Activated CD4-positive, alpha-beta memory T cell treated with anti-CD3 and anti-CD28 coated beads for 36 hours (primary cell): ENCODE measurements at places on chromosomes 12 and 14. TPM values are rescaled to one million over a fixed set of nuclear protein-coding genes. Genes with fewer than 3 reads are reported as not detected.

GRCh38 chr14:105061428-105062047 is 3.7 kb downstream of the GPR132 start:
- DNase-seq, result peak; percentile 84

GRCh38 chr14:34911209-34912150 is 36.3 kb upstream of the BAZ1A start:
- DNase-seq, result no peak

DNA sequence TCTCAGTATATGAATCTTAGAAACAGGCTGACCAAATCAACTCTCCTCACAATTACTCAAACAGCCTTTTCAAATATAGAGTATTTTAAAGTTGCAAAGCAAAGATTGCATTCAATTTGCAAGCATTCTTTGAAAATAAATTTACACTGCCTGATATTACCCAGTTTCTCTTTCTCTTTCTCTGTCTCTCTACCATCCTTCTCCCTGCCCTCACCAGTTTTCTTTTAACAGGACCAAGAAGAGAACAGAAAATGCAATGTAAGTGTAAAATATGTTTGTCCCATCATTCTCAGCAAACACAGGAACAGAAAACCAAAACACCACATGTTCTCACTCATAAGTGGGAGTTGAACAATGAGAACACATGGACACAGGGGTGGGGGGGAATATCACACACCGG is 520.3 kb upstream of the USP15 start:
- no peak for DNase-seq

Gene ARHGEF40
- 0.33 TPM for total RNA-seq

DNA sequence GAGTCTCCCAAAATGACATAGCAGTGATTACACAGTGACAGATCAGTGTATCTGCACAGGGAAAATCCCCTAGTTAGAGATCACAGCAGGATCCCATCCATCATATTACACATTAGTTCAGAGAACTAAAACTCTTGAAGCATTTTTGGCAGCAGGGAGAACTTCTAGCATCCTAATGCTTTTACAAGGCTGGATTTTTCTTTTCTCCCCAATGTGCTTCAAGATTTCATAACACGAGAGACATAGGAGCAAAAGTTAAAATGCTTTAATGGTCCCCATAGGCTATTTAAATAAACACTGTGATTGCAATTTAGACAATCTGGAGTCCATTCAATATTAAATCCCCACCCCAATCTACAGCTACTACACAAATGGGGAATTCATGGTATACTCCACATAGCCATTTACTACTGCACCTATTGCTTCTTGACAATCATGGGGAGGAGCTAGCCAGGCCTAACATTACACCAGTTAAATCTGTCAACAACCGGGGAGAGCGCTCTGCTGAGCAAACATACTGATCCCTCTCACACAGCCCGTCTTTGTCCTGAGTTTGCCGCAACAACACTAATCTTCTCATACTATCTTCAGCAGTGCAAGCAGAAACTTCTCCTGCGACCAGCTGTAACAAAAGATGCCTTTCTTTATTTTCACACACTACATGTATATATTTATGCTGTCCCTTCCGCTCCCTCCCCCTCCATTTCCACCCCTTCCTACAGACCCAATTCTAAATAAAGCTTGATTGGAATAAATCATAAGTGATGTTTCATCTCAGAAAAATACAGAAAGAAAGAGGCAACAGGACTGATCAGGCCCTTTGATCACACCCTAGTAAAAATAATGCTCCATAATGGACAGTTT is 120.3 kb upstream of the SOX5 start:
- no peak for DNase-seq

- DNase-seq, result peak; percentile 28
Observed at GRCh38 chr14:106209755-106210154, 683.4 kb downstream of the TMEM121 start.

Gene RNU6-7
- total RNA-seq, result not detected

Gene FGD4
- total RNA-seq, result 0.22 TPM

- DNase-seq, result no peak
Observed at GRCh38 chr12:10305411-10305810, 2.3 kb upstream of the KLRD1 start.

Gene TAS2R9
- not detected for total RNA-seq

DNA sequence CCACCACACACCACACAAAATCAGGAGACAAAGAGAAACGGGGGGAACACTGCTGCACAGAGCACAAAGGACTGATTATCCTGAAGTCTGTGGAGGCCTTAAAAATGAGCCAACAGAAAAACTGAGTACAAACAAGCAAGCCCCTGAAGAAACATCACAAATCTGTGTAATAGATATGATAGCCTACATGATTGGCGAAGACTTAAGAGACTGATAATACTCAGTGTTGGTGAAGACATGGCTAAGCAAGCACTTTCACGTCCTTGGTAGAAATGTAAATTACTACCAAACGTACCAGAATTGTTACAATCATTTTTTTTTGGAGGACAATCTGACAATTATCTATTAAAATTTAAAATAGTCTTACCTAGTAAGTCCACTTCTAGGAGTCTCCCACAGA is 74.6 kb downstream of the NINJ2 start:
- no peak for DNase-seq

Gene PLEK2
- 4.1 TPM for total RNA-seq

- no peak for DNase-seq
Observed at GRCh38 chr14:28570391-28570790, 196.2 kb upstream of the FOXG1 start.

DNA sequence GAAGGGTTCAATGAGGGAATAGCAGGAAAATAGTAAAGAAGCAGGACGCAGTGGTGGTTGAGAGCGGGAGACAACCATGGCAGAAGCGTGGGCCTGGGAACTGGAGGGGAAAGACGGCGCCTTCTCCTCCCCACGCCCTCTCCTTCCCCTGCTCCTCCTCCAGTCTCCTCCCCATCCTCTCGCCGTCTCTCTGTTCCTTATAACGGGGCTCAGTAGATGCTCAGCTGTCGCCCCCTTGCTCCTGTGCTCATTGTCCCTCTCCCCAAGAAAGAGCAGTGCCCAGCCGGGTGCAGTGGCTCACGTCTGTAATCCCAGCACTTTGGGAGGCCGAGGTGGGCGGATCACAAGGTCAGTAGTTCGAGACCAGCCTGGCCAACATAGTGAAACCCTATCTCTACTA is 142.0 kb downstream of the BCL11B start:
- no peak for DNase-seq

DNA sequence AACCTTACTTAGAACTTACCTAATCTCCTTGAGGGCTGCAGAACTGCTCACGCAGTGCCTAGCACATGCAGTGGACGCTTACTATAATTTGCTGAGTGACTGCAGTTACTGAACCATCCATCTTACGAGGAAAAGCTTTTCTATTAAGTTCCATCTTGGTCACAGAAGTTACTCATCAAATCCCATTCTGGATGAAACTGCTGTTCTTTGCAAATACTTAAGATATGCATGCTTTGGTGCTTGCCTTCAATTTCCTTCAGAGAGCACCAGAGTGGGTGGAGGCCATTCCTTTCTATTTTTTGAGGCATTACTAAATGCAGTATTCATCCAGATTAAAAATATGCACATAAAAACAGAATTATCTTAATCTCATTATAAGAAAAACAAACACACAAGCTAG is 17.7 kb upstream of the PELI2 start:
- DNase-seq, result no peak

DNA sequence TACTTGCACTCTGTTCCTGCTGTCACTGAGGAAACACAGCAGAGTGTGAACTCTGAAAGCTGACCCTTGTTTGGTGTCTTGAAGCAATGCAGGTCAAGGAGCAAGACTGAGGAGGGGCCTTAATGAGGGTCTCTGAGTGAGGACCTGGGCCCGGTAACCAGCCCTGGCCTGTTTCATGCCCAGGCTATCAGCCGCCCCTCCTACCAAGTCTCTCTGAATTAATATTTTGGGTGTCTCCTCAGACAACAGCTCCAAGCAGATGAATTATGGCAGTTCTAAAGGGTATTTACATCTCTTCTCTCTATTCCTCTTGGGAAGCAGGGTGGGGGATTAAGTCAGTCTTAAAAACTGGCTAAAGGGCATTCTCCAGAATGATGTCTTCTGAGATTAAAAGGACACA is 394.5 kb downstream of the ZFP36L1 start:
- no peak for DNase-seq

DNA sequence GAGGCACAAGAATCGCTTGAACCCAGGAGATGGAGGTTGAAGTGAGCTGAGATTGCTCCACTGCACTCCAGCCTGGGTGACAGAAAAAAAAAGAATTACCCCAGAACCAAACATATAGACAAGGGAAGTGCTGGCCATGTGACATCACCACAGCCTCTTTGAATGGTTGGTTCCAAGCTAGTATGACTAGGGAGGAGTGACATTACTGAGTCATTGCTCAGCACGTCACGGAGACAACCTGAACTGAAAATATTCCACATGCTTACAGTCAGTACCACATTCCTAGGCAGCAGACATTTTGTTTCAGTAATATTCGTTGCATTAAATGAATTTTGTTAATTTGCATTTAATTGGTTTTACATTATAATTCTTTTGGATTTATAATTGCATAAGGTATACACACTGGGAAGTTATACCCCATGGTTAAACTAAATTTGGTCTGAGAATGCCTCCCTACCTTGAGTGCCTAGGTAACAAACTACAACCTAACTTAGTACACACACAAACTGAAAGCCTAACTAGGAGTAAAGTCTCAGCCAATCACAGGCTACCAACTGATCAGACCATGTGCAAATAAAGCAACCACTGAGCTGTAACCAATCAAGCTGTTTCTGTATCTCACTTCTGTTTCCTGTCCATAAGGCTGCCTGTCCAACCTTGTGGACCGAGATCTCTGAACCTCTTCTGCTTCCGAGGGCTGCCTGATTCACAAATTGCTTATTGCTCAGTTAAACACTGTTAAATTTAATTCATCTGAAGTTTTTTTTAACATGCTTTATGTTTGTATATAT is 164.4 kb downstream of the CAND1 start:
- DNase-seq, result no peak

DNA sequence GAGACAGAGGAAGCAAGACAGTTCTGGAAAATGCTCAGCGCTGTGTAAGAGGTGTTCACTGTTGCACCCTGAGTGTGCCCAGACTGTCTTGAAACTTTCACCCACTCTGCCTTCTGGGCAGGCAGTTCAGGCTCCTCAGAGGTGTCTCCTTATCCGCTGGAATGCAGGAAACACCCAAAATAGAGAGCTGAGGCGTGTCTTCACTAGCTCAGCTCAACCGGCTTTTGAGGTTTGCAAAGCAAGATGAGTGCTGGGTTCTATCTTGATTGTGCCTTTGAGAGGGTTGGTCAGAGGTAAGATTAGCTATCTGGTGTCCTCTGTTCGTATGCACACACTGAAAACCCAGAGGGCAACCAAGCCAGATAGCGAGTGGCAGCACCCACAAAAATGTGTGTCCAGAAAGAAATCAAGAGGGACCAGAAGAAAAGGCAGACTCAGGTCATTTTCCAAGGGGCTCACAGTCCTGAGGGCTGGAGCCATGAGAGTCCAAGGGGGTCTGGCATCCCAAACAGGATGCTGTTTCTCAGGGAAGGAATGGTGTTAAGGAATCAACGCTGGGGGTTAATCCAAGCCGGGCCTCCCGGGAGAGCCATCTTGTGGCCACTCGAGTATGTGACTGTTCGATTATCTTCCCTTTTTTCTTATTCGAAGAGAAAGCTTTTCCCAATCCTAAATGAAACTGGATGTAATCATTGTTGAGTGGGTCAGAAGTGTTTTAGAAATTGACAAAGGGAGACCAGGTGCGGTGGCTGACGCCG is 47.1 kb downstream of the TBX3 start:
- no peak for DNase-seq

DNA sequence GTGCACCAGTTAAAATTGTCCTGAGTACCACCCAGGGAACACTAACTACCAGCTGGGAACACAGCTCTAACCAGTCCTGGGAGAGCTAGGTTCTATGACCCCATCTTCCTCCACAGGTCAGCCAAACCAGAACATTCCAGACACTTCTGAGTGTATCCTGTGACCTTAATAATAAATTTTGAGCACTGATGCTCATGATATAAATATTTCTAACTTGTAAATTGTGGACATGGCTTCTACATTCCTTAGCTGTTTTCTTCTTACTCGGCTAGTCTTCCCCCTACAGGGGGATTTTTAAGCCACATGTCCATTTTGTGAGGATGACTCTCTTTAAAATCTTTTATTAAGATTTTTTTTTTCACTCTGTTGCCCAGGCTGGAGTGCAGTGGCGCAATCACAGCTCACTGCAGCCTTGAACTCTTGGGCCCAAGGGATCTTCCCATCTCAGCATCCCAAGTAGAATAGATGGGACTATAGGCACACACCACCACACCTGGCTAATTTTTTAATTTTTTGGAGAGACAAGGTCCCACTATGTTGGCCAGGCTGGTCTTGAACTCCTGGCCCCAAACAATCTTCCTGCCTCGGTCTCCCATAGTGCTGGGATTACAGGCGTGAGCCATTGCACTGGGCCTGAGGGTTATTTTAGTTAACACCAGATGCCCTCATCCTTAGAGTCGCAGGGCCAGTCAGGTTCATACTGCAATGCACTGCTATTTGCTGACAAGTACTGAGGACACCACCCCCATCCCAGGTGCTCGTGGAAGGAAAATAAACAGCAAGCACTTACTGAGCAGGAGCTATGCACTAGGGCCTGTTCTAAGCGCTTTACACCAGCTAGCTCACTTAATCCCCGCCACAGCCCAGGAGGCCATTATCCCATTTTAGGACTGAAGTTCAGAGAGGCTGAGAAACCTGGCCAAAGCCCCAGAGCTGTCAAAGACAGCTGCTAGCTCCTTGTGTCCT is 142.6 kb upstream of the NCOR2 start:
- DNase-seq, result no peak

GRCh38 chr14:72634691-72635616 is 258.9 kb downstream of the DPF3 start:
- no peak for DNase-seq

DNA sequence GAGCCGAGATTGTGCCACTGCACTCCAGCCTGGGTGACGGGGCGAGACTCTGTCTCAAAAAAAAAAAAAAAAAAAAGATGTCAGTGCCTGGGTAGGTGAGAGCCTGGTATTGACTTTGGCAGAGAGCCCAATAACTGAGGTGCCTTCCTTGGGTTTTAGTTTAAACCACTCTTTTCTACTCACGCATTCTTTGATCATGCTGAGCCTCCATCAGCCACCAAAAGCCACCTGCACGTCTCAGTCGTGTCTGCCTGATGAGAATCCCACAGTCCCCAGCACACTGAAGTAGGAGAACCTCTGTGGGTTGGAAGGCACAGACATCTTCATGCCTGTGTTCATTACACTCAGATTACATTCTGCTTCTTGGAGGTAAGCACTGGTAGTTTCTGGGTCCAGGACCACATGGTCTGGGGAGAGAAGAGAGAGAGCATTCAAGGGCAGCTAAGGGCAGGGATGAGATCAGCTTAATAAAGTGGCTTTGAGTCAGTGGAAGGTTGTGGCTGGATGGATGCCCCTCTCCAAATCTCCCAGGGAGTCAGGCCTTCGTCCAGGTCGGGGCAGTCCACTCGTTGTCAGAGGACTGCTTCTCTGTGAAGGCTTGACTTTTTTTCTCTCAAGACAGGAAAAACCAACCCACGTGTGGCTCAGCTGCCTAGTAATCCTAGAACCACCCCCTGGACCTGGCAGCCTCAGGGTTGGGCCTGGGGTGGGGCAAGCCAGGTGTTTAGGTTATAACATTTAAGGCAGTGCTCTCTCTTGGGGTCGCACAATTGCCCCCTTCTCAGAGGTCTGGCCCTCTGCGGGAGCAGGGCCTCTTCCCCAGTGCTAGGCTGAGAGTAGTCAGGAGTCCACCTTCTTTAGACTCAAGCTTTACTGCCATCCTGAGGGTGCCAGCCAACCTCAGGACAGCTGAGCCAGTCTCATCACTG is 32.6 kb upstream of the MAX start:
- DNase-seq, result no peak

GRCh38 chr14:31269634-31270195 is 62.1 kb upstream of the HECTD1 start:
- DNase-seq, result no peak

GRCh38 chr12:132545955-132546354 is 56.0 kb downstream of the FBRSL1 start:
- no peak for DNase-seq
